COR-L47 (cell line): ENCODE measurements at places on chromosomes 3 and 15.

DNA sequence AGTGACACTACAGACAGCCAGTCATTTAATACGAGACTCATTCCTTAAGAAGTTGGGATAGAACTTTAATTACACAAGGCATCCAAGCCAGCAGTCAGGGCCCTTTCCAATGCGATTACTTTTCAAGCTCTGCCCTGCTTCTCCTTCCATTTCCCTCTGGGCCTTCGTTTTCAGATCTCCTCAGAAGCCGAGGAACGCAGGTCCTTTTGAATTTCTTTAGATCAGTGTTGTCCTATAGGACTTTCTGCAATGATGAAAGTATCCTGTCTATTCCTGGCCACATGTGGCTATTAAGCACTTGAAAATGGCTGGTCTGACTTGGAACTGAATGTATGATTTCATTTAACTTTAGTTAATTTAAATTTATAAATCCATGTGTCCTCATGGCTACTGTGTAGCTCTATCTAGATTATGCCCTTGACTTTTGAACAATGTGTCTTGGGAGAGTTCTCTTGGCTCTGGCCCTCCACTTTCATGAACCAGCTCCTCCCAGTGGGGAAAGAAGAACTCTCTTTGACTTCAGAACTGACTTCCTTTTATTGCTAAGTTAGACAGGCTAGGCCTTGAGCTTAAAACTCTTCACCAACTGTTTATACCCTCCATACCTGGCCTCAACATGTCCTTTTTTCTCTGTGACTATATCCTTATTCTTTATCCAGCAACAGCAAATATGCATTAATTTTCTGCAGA lies 22.6 kb downstream of the TGFBR2 start:
- DNase-seq: no peak

DNA sequence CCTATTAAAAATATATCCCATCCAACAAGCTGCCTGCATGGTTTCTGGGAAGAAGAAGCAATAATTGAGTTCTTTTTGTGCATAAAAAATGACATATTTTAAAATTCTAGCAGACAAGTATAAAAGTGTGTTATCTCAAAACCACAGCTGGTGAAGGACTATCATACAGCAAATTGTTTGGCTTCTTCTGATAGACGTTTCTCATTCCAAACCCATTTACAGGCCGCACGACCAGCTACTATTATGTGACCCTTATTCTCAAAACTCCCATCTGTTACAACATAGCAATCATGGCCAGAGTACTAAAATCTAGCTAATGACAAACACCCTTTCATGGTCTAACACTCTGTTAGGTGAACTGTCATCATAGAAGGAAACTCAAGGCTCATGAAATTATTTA lies 21.7 kb downstream of the ETFA start:
- DNase-seq: no peak

- DNase-seq: no peak
These were observed 198.4 kb downstream of the EBLN2 start for GRCh38 chr3:73259856-73260255.

- DNase-seq: no peak
These were observed 40.2 kb downstream of the IRAK2 start for GRCh38 chr3:10204921-10205320.

GRCh38 chr3:169966951-169967915 lies 626 bp downstream of the SEC62 start:
- DNase-seq: peak; percentile 65

GRCh38 chr3:160291909-160292299 lies 66.7 kb downstream of the C3orf80 start:
- no peak for DNase-seq

DNA sequence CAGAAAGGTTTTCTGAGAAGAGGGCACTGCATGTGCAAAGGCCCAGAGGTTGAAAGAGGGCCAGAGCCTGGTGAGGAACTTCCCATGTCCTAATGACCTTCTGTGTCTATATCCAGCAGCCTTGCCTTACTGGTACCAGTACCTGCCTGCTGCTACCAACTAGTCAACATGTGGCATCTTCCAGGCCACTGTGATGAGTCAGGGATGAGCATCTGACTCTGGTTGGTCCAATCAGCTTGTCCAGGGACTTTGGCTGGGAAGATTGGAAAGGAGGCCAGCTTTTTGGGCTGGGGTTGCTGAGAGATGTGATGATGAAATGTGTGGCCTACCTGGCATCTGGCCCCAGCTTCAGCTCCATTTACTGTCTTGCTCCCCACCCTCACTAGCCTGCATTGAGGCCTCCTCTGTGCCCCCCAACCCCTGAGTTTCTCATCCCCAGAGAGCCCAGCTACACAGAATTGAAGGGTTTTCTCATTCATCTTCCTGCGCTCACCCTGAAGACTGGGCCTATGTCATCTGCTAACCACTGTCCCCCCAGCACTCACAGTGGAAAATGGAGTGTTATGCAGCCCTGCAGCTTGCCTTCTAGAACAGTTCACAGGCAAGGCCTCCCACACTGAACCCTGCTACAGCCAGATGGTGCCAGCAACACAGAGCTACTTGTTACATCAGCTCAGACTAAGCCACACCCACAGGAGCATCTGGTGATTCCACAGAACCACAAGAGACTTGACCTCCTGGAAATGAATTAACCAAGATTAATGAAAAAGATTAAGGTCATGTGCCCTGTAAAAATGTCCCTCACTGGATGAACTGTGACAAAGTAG lies 1.3 kb upstream of the TWF2 start:
- DNase-seq: peak; percentile 59

DNA sequence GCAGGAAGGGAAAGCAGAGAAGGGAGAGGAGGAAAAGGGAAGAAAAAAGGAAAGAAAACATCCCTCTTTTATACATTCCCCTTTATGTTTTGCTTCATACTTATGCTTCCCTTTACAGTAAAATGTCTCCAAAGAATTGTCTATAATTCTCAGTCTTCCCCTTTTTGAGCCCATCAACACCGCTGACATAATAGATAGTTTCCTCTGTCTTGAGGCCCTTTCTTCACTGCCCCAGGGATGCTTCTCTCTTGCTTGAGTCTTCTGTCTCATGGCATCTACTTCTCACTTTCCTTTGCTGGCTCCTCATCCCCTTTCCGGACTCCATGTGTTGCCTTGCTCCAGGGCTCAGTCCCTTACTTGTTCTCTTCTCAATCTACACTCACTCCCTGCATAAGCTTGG lies 99.7 kb upstream of the DAZL start:
- DNase-seq: no peak

GRCh38 chr15:38720893-38721567 lies 156.4 kb upstream of the RASGRP1 start:
- DNase-seq: no peak

GRCh38 chr15:81196576-81197254 lies at the start of gene IL16:
IL16 (plus strand) TSS chr15:81196879; CDS start chr15:81225400, 28,521 bp downstream.
- no peak for DNase-seq

- no peak for DNase-seq
These were observed 573 bp downstream of the MME start for GRCh38 chr3:155080692-155081091.

GRCh38 chr15:66369773-66370651 lies 13.5 kb upstream of the TIPIN start:
- peak; percentile 3 for DNase-seq

GRCh38 chr15:27824841-27825422 lies 274.2 kb downstream of the OCA2 start:
- no peak for DNase-seq

DNA sequence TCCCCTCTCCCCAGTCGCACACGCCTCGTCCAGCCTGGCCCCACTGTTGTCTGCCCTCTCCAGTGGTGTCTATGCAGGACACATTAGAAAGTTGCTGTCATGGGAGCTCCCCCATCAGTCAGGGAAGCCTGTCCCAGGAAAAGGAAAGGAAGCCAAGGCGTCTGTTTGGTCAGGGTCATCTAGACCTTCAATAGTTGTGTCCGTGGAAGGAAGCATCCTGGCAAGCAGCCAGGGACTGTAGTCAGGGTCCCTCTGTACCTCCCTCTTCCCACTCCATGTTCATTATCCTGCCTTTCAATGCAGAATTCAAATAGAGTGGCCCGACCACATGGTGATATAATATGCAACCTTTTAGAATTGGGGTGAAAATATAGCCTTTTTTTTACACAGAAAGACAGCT lies 60.7 kb upstream of the RAB6B start:
- DNase-seq: peak; percentile 45
